ENCODE measurements at places on chromosomes 4 and X.

GRCh38 chrX:117978402-117978801, 138.2 kb downstream of the KLHL13 start:
- H3K4me1 ChIP-seq = no peaks in the 10 kb centered on the region
- H3K27me3 ChIP-seq = peaks cover 2% of the 10 kb centered on the region
- no peak for DNase-seq
- no peak overlapping the region for H3K4me3 ChIP-seq

DNA sequence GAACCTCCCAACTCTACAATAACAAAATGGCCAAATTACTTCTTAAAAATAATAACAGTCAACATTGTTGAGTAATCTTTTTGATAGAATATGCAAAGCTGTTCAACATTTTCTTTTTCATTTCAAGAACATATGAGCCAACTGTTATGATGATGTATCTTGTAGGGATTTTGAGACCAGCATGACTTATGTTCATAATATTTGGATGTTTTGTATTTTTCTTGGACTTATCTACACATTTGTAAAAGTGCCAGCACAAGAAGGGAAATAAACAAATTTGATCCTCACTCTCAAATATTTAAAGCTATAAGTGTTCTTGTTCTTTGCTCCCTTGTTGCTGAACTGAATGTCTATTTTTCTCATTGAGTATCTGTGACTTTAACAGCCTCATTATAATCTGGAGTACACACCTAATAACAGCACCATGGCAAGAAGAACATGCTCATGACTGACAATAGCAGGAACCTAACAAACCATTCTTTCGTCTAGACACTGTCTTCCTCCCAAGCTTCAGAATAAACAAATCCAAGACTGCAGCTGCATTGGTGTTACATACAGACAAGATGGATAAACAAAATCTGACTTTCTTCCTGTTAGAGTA, 1049.7 kb downstream of the FAT4 start:
- peak overlapping the region; percentile 92 for H3K27ac ChIP-seq
- peak; percentile 7 for DNase-seq
- H3K36me3 ChIP-seq = peaks cover 5% of the 10 kb centered on the region

DNA sequence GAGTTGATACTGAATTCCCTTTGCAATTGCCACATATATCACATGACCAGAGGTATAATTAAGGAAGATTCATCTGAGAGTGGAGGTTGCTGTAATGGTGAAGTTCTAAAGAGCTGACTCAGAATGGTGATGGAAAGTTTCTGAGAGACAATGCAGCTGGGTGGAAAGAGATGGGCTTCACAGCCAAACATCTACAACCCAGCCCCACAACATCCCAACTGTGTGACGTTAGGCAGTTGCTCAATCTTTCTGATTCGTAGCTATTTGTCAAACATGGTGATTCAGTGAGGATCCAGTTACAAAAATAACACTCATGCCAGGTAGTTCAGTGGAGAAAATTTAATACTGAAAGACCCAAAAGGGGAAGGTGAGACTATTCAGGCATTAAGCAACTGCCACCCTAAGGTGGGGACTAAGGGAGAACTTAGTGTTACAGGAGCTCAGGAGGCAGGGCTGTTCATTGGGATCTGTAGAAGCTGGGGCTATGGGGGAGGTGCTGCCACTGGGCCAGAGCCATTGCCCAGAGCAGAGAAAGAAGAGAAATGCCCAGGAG, 6.9 kb upstream of the AFF1 start:
- H3K4me1 ChIP-seq = peaks cover 7% of the 10 kb centered on the region
- no peaks in the 10 kb centered on the region for H3K27me3 ChIP-seq
- peaks cover 4% of the 10 kb centered on the region for H3K36me3 ChIP-seq
- H3K4me3 ChIP-seq = no peak overlapping the region
- no peak overlapping the region for H3K27ac ChIP-seq

- H3K36me3 ChIP-seq = no peaks in the 10 kb centered on the region
- no peak overlapping the region for H3K4me3 ChIP-seq
- no peak for DNase-seq
- no peak overlapping the region for H3K27ac ChIP-seq
- H3K4me1 ChIP-seq = no peaks in the 10 kb centered on the region
Measured at GRCh38 chr4:14096396-14096965, 469.0 kb upstream of the BOD1L1 start.

All from endothelial cell (in vitro differentiated cells).